ENCODE measurements at places on chromosomes 11 and 22.

GRCh38 chr11:22584976-22585375 lies 40.6 kb downstream of the FANCF start:
- no peaks in the 10 kb centered on the region for H3K36me3 ChIP-seq
- no peak overlapping the region for H3K4me3 ChIP-seq
- no peak for DNase-seq
- H3K27me3 ChIP-seq, result no peaks in the 10 kb centered on the region

- DNase-seq, result no peak
- no peaks in the 10 kb centered on the region for H3K4me1 ChIP-seq
- no peaks in the 10 kb centered on the region for H3K27me3 ChIP-seq
- H3K4me3 ChIP-seq, result no peak overlapping the region
- H3K27ac ChIP-seq, result no peak overlapping the region
- no peaks in the 10 kb centered on the region for H3K36me3 ChIP-seq
These were observed 1016.0 kb downstream of the FAM181B start for GRCh38 chr11:81717695-81718094.

DNA sequence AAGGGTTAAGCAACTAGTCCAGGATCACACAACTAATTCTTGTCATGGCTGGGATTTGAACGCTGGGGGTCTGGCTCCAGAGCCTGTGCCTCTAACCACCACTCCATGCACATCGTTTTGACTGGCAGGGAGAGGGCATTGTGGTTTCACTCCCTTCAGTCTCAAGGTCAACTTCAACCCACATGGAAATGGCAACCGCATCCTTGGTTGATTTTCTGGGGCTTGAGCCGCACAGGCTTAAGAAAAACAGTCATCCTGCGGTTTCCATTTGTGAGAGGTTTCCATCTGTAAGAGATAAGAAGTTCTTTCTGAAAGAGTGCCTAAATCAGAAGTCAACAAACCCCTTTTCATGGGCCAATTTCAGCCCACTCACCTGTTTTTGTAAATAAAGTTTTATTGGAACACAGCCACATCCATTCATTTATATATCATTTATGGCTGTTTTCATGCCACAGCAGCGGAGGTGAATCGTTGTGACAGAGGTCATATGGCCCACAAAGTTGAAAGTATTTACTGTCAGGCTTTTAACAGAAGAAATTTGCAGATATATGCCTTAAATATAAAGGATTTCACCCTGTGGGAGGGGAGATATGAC lies 65.7 kb downstream of the SGSM1 start:
- H3K4me3 ChIP-seq, result no peak overlapping the region
- no peaks in the 10 kb centered on the region for H3K36me3 ChIP-seq
- no peak for DNase-seq
- H3K4me1 ChIP-seq, result no peaks in the 10 kb centered on the region
- no peak overlapping the region for H3K27ac ChIP-seq
- H3K27me3 ChIP-seq, result no peaks in the 10 kb centered on the region

- no peak overlapping the region for H3K27ac ChIP-seq
- no peak overlapping the region for H3K4me3 ChIP-seq
- no peaks in the 10 kb centered on the region for H3K4me1 ChIP-seq
- no peaks in the 10 kb centered on the region for H3K27me3 ChIP-seq
- no peak for DNase-seq
- no peaks in the 10 kb centered on the region for H3K36me3 ChIP-seq
These were observed 260.6 kb downstream of the SOX6 start for GRCh38 chr11:16095756-16096155.

DNA sequence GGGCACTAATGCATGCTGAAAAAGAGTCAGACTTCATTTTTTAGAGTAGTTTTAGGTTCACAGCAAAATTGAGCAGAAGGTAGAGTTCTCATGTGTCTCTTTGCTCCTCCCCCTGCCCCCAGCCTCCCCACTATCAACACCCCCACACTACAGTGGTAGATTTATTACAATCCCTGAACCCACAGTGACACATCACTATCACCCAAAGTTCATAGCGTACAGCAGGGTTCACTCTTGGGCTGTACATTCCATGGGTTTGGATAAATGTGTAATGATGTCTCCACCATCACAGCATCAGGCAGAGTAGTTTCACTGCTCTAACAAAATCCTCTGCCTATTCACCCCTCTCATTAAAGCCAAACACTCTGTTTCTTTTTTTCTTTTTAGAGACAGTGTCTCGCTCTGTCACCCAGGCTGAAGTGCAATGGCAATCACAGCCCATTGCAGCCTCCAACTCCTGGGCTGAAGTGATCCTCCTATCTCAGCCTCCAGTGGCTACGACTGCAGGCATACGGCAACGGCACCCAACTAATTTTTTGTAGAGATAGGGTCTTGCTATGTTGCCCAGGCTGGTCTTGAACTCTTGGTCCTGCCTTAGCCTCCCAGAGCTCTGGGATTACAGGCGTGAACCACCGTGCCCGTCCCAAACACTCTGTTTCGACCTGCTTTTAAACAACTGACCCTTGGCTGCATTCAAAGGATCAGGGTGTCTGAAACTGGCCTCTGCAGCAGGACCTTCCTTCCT lies 4.1 kb downstream of the BEST1 start:
- no peak for DNase-seq
- no peak overlapping the region for H3K4me3 ChIP-seq
- H3K27ac ChIP-seq, result no peak overlapping the region
- peaks cover 39% of the 10 kb centered on the region for H3K27me3 ChIP-seq

- DNase-seq, result no peak
- H3K36me3 ChIP-seq, result no peaks in the 10 kb centered on the region
- H3K27ac ChIP-seq, result no peak overlapping the region
- no peak overlapping the region for H3K4me3 ChIP-seq
- H3K27me3 ChIP-seq, result peaks cover 25% of the 10 kb centered on the region
- no peaks in the 10 kb centered on the region for H3K4me1 ChIP-seq
These were observed 34.1 kb upstream of the TLCD5 start for GRCh38 chr11:120290956-120291355.

- H3K4me1 ChIP-seq, result no peaks in the 10 kb centered on the region
- H3K36me3 ChIP-seq, result peaks cover 18% of the 10 kb centered on the region
- DNase-seq, result no peak
- no peak overlapping the region for H3K27ac ChIP-seq
- H3K27me3 ChIP-seq, result no peaks in the 10 kb centered on the region
These were observed 46.4 kb downstream of the PPP6R3 start for GRCh38 chr11:68506908-68507307.

GRCh38 chr11:128468111-128468510 lies 119.2 kb downstream of the ETS1 start:
- H3K36me3 ChIP-seq, result peaks cover 15% of the 10 kb centered on the region
- no peak for DNase-seq
- H3K27me3 ChIP-seq, result no peaks in the 10 kb centered on the region

GRCh38 chr11:58905011-58905720 lies 34.1 kb upstream of the GLYATL1 start:
- no peaks in the 10 kb centered on the region for H3K36me3 ChIP-seq
- peak; percentile 87 for DNase-seq
- peaks cover 29% of the 10 kb centered on the region for H3K27me3 ChIP-seq

DNA sequence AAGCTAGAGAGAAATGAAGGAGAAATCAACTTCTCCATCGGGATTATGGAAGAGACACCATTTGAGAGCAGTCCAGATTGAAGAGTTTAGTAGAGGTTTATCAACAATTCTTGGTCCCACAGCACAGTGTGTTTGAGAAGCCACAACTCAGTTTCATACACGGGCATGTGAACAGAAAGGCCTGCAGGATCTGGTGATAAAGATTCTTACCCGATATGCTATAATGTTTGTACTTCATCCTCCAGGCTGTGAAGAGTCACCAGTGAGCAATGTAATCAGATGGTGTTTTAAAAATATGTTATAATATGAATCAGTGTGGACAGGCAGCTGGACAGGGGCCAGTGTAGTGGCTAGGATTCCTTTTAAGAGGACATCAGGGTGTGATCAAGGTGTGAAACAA lies 29.7 kb upstream of the VWA5A start:
- no peaks in the 10 kb centered on the region for H3K4me1 ChIP-seq
- no peak overlapping the region for H3K4me3 ChIP-seq
- no peak for DNase-seq
- H3K36me3 ChIP-seq, result no peaks in the 10 kb centered on the region

- H3K36me3 ChIP-seq, result no peaks in the 10 kb centered on the region
- no peak overlapping the region for H3K4me3 ChIP-seq
- H3K27me3 ChIP-seq, result no peaks in the 10 kb centered on the region
These were observed 115.8 kb upstream of the NARS2 start for GRCh38 chr11:78690352-78690987.

All from endodermal cell (in vitro differentiated cells).